ENCODE measurements at places on chromosomes 1 and 21.

DNA sequence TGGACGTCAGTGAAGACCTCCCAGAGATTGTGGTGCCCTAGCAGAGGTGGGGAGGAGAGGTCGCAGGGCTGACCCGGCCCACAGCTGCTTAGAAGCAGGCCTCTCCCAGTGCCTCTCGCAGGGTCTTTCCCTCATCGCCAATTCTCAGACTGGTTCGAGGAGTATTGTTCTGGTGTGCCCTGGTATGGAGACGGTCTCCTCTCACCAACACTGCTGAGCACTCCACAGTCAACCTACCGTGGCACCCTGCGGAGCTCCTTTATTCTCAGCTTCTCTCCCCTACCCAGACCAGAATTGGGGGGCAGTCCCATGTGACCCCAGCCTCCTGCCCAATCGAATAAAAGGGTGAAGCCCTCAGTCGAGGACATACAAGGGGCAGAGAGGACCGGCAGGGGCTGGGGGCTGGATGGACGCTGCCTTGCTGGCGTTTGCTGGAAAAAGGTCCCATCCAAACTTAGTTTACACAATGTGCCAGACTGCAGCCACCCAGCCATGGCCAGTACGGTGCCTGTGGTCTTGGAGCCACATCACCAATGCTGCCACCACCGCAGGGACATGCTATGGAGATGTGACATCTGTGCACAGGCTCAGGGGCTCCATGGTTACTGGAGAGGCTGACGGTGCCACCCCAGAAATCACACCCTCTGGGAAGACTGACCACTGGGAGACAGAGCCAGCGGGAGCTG is 80.8 kb downstream of the STUM start:
- no peak for DNase-seq

GRCh38 chr1:30446095-30446494 is 277.3 kb downstream of the MATN1 start:
- DNase-seq, result no peak

GRCh38 chr21:42799516-42799915 is 79.8 kb downstream of the WDR4 start:
- DNase-seq, result no peak

- no peak for DNase-seq
Measured at GRCh38 chr1:203462878-203463277, 12.7 kb upstream of the PRELP start.

GRCh38 chr1:24289937-24290595 is 29.1 kb upstream of the GRHL3 start:
- DNase-seq, result no peak

GRCh38 chr1:8711151-8711550 is 106.3 kb downstream of the RERE start:
- DNase-seq, result no peak

GRCh38 chr1:205258261-205258691 is 30.5 kb downstream of the TMCC2 start:
- peak; percentile 71 for DNase-seq

GRCh38 chr1:181989261-181989920 is 72.1 kb downstream of the ZNF648 start:
- DNase-seq, result no peak
